CD4-positive, alpha-beta T cell treated with Interleukin-21 for 1 hour (primary cell): ENCODE measurements at places on chromosomes 16 and 17.

DNA sequence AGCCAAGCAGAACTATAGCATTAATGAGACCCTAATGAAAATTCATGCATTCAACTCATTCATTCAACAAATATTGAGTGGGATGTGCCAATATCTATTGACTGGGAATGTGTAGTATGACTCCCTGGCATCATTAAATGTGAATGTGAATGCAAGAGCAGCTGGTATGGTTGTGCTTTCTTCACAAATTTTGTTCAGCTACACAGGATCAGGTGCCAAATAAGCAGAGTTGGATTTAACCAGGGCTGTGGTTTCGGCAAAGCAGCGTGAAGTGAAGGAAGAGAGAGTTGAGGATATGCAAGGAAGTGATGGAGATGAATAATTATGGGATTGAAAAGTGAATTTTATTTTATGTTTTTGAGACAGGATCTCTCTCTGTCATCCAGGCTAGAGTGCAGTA is 87.1 kb upstream of the HNF1B start:
- no peak for DNase-seq

DNA sequence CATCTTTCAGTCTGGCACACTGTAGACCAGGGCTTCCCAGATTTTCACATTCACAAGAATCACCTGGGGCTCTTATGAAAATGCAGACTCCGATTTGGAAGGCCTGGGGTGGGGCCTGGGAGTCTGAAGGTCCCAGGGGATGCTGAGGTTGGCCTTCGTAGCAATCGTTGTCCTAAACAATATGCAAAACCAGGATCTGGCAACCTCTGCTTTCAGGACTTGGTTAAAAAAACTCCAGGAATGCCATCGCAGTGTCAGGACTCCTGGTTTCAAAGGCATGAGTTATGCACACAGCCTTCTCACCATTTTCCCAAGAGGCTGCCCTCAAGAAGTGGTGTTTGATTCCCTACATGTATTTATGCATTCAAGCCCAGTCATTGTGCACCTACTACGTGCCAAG is 6.7 kb downstream of the CLEC19A start:
- DNase-seq, result no peak

DNA sequence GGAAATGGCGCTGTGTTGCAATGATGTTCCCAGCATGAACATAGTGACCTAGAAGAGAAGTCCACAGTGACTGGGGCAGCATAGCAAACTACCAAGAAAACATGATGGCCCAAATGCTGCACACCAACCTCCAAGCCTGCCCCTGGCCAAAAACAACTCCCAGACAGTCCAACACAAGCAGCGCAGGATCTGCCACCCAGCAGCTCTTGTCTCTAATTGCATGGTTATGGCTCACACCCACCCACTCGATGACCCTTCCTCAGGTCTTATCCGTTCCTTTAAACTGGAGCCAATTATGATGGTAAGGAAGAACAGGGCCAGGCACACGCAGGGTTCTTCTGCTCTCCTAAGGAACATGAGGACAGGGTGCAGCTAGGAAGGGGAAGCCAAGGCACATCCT is 2.9 kb downstream of the MRPL27 start:
- DNase-seq, result no peak

- DNase-seq, result no peak
Measured at GRCh38 chr17:40093580-40094201, 6.7 kb downstream of the NR1D1 start.

GRCh38 chr16:81627024-81627423 is 152.1 kb upstream of the PLCG2 start:
- DNase-seq, result no peak

GRCh38 chr17:4326608-4327007 is 39.9 kb downstream of the UBE2G1 start:
- DNase-seq, result no peak

- no peak for DNase-seq
Measured at GRCh38 chr17:32827227-32827626, 49.7 kb downstream of the MYO1D start.

GRCh38 chr16:86297866-86298757 is 212.2 kb upstream of the FOXF1 start:
- DNase-seq, result no peak

DNA sequence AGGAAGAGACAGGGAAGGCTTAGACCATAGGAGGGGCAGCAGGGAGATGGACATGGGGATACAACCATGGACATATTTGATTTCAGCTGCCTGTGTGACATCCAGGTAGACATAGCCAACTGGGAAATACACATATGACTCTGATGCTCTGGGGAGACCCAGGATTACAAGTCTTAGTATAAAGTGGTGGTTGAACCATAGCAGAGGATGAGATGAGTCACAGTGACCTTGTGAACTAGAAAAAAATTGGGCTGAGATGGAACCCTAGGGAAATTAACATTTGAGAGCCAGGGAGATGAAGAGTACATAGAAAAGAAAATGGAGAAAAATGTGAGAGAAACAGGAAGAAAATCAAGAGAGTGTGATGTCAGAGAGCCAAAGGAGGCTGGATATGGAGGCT is 10.2 kb downstream of the MARCHF10 start:
- no peak for DNase-seq

GRCh38 chr17:1055751-1056645 is 59.1 kb downstream of the TIMM22 start:
- peak; percentile 32 for DNase-seq

- no peak for DNase-seq
Measured at GRCh38 chr17:75854881-75855309, 240 bp downstream of the WBP2 start.

DNA sequence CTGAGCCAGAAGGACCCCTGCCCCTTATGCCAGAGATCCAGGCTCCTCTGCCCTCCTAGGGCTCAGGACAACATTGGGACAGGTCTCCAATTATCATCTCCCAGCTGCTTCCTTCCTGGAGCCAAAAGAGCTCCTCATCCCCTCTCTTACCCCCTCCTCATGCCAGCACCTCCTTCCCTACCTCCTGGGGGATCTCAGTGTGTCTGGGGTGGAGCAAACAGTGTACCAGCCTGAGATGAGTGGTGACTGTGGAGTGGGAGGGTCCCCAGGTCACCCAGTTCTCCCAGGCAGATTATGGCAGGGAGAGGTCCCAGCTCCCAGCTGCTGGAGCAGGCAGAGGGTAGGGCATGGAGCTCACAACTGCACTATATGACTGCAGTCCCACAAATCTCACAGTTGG is 23.7 kb downstream of the SRCIN1 start:
- no peak for DNase-seq

- no peak for DNase-seq
Measured at GRCh38 chr17:68953340-68953997, 1.7 kb downstream of the ABCA8 start.

GRCh38 chr17:57746221-57746620 is 1.1 kb upstream of the CCDC182 start:
- no peak for DNase-seq

GRCh38 chr16:35252356-35252936 is 1793.0 kb downstream of the TP53TG3F start:
- DNase-seq, result no peak

- DNase-seq, result peak; percentile 62
Measured at GRCh38 chr17:63696381-63696961, 3.5 kb downstream of the LIMD2 start.

GRCh38 chr16:80974649-80975376 is 31.9 kb downstream of the CMC2 start:
- peak; percentile 15 for DNase-seq

DNA sequence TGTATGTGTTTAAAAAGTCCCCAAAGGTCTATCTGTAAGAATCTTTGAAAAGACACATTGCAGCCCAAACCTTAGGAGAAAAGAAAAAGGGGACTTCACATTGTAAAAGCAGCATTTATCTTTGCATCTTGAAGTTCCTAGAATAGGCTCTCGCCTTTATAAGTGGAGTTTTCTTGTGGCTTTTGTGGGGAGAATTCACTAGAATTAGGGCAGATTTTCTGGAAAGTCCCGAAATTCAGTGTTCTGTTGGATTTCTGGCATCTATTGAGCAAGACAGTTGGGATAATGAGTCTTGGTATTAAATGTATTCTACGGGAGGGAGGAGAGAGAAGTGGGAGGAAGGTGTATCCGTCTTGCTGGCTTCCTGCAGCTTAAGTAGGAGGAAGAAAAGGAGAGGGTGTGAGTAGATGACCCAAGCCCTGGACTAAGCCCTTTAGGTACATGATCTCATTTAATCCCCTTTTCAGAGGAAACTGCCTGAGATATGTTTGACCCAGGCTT is 62.6 kb downstream of the PRKCA start:
- DNase-seq, result peak; percentile 21

- no peak for DNase-seq
Measured at GRCh38 chr17:56724664-56725063, 109.1 kb downstream of the C17orf67 start.

DNA sequence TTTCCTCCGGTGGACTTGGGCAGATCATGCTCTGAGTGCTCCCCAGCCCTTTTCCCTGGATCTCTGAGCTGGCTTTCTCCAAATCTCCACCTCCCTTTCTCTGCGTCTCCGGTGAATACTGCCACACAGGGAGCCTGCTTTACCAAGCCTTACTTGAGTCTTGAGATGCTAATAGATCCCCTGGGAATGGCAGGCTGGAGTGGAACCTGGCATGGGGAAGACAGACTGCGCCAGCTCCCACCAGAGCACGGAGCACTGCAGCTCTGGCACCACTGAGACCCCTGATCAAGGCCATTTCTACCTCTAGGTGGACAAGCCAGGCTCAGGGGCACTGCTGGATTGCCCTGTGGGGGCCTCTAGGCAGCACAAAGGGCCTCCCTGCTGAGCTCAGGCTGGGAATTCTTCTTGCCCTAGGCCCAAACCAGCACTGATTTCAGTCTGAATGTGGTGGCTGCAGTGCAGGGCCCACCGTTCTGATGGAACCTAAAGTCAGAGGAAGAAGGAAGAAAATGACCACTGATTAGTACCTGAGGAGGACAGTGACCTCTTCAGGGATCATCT is 74.3 kb upstream of the CRHR1 start:
- no peak for DNase-seq

DNA sequence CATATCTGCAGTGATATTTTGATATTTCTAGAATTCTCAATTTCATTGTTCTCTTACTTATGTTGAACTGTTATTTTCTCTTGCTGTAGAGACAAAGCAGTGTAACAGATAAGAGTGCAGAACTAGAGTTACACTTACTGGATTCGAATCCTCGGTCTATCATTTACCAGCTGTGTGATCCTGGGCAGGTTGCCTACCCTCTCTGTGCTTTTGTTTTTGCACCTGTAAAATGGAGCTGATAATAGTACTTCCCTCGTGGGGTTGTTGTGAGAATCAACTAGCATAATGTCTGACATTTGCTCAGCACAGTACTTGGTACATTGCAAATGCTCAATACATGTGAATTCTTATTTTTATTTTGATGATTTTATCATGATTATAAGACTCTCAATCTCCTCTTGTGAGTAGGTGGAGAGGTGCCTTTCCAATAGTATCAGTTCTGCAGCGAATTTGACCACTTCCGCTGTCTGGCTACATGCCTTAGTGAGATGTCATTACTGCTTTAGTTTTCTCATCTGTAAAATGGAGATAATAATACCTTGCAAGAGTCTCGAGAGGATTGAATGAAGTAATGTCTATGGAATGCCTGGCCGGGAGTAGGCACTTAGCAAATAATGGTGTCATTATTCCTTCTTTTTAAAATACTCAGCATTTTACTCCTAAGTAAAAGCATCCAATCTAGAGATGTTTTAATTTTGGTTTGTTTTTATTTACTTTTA is 312.2 kb upstream of the MAF start:
- no peak for DNase-seq

GRCh38 chr17:70956726-70957125 is 787.4 kb downstream of the KCNJ2 start:
- DNase-seq, result no peak

GRCh38 chr17:47745037-47745380 is 12.0 kb downstream of the TBX21 start:
- DNase-seq, result no peak

DNA sequence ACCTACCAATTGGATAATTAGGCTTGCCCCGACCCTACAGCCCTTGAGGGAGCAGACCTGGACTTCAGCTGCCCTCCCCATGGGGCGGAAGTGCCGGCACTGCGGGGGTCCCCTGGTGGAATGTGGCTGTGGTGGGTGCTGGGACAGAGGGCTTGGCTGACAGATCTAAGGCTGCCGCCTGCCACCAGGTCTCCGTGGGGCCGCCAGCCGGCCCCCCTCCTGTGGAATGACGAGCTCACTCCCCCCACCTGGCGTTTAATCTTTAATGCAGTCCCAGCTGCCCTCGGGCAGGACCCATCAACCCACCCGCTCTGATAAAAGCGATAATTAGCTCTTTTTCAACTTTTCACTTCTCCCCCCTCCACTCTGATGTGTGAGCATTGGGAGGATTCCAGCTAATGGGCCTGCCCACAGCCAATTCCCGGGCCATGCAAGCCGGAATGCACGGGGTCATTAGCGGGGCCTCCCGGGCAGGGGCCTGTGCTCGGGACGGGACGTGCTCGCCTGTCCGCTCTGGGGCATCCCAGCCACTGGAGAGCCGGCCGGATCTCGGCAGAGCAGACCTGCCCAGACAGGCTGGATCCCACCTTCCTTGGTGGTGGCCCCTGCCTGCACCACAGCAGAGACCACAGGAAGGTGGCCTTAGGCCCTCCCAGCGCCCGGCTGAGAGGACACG is 28.3 kb upstream of the GOSR2 start:
- DNase-seq, result no peak

- peak; percentile 39 for DNase-seq
Measured at GRCh38 chr16:31477220-31478216, 5.4 kb upstream of the SLC5A2 start.

DNA sequence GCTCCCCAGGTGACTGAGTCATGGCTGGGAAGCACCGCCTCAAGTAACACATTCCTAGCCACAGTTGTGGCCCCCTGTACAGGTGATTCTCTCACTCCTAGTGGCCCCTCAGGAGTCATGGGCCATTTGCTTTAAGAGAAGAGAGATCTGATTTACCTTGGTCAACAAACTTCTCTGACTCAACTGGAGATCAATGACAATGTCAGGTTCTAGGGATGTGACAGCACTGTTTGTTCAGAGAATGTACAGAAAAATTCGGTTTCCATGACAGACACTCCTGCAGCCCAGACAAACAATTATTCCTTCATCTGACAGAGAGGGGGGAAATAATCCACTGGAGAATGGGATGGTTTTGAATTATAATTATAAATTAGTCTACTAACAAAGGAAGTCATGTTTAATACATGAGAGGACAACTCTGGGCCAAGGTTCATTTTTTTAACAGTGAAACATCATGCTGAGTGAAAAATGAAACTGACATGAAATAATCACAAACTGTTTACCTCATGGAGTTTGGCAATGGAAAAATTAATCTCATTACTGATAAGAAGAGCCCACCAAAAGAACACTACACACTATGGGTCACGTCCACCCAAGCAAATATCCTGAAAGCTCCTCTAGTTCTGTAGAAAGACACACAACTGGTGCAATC is 9.7 kb downstream of the ERN1 start:
- no peak for DNase-seq

DNA sequence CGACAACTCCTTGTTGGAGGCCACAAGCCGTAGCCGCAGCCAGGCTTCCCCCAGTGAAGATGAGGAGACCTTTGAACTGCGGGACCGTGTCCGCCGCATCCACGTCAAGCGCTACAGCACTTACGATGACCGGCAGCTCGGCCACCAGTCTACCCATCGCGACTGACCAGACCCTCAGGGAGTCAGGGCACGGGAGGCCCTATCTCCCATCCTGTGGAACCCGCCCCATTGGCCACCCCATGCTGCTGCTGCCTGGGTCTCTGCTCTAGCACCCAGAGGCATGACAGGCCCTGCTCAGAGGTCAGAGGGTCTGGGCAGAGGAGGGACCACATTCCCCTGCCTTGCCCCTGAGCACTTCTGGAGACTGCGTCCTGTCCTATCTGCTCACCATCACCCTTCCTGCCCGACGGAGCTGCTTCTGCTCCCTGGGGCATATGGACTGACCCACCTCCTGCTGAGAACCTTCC is 8.9 kb downstream of the TNFAIP1 start:
- no peak for DNase-seq

- DNase-seq, result no peak
Measured at GRCh38 chr17:69268543-69269014, 40.0 kb upstream of the ABCA10 start.
